ENCODE measurements at places on chromosomes 12 and 14.
A peak's percentile ranks its signal among the peaks of the same experiment; 100 is the strongest.

DNA sequence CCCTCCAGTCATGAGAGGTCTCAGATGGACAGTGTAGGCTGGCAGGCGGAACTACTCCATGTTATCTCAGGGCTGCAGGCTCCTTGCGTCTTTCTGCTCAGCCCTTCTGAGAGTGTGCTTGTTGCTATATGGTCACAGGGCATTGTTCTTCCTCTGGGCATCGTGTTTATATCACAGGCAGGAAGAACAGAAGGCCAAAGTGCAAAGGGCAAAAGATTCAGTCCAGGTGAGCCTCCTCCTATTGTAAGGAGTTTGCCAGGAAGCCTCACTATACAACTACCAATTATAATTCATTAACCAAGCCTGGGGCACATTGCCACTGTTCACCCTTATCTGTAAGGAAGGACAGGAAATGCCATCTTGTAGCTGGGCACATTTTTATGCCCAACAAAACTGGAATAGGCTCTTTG lies 195.5 kb upstream of the KITLG start:
- H3K4me1 ChIP-seq = no peaks in the 10 kb centered on the region
- H3K27ac ChIP-seq = no peak overlapping the region
- no peaks in the 10 kb centered on the region for H3K27me3 ChIP-seq
- no peaks in the 10 kb centered on the region for H3K36me3 ChIP-seq
- DNase-seq = no peak
- H3K4me3 ChIP-seq = no peak overlapping the region

DNA sequence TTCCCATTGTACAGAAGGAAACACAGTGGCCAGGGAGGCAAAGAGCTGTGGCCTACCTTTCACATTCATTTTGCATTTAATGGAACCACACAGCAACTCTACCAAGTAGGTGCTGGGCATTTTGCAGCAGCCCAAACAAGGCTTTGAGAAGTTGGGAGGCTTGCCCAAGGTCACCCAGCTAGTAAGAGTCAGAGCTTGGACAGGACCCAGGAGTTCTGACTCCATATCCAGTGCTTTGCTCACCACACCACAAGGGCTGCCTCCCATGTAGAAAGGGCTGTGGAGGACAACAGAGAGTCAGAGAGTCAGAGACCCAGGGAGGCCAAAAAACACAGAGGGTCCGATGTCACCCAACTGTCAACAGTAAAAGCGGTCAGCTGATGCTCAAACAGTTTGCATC lies 400.2 kb downstream of the BCL11B start:
- DNase-seq = no peak
- no peaks in the 10 kb centered on the region for H3K27me3 ChIP-seq
- H3K4me1 ChIP-seq = peaks cover 9% of the 10 kb centered on the region
- H3K4me3 ChIP-seq = no peak overlapping the region
- H3K27ac ChIP-seq = no peak overlapping the region

GRCh38 chr12:39173726-39174125 lies 268.3 kb upstream of the CPNE8 start:
- no peak for DNase-seq
- H3K27me3 ChIP-seq = no peaks in the 10 kb centered on the region
- no peaks in the 10 kb centered on the region for H3K4me1 ChIP-seq
- no peaks in the 10 kb centered on the region for H3K36me3 ChIP-seq

DNA sequence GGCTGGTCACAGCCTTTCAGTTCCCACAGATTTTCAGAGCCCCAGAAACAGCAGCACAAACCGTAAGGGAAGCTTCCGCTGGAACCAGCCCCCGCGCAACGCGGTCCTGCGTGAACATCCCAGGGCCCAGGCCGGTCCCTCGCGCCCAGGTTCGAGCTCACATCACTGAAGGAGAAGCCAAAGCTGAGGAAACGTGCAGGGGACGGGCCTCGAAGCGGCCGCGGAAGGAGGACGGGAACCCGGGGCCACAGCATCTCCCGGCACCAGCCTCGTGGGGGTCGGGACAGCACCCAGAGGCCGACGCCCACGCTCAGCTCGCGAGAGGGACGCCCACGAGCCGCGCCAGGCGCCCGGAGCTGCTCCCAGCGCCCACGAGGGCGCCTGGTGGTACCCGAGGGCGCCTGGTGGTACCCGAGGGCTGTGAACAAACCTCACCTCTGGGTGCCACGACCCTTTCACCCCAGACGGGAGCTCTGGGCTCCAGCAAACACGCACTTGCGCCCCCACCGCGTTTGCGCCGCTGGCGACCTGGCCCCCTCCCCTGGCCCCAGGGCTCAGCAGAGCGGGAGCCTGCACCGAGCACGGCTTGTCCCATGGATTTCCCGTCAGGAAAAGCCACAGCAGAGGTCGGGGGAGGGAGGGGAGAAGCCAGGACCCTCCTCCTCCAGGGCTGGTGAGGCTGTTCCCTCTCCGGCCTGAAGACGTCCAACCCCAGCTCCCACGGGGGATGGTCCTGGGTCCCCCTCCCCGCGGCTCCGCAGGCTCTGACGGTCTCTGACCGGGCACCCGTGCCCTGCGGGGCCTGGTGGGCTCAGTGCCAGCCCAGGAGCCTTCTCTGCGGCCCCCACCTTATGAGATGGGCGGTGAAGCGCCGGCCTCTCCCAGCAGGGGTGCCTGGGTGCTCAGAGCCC lies 6.9 kb downstream of the LRCOL1 start:
- H3K36me3 ChIP-seq = no peaks in the 10 kb centered on the region
- DNase-seq = no peak
- peaks cover 100% of the 10 kb centered on the region for H3K27me3 ChIP-seq
- no peak overlapping the region for H3K27ac ChIP-seq
- no peak overlapping the region for H3K4me3 ChIP-seq
- H3K4me1 ChIP-seq = peaks cover 24% of the 10 kb centered on the region

GRCh38 chr12:6839482-6840201 lies 1.1 kb upstream of the GNB3 start:
- no peak overlapping the region for H3K4me3 ChIP-seq
- H3K27me3 ChIP-seq = peaks cover 25% of the 10 kb centered on the region
- peaks cover 4% of the 10 kb centered on the region for H3K4me1 ChIP-seq
- no peak overlapping the region for H3K27ac ChIP-seq
- no peak for DNase-seq

DNA sequence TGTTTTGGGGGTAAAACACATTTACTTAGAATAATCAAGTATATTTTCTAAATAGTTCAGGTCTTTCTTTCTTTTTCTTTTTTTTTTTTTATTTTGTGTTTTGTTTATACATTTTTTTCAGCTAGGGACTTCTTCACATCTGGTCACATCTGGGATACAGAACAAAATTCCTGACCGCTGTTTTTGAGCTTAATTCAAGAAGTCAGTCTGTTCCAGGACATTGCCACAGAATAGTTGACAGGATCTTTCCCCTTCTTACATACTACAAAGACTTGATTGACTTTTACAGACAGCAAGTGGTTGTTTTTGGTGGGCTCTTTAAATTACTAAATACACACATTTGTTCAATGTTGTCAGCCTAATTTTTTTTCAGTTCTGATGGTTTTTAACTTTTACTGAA lies 41.8 kb upstream of the DCN start:
- no peaks in the 10 kb centered on the region for H3K4me1 ChIP-seq
- no peak overlapping the region for H3K27ac ChIP-seq
- no peaks in the 10 kb centered on the region for H3K27me3 ChIP-seq
- H3K36me3 ChIP-seq = no peaks in the 10 kb centered on the region
- DNase-seq = no peak
- no peak overlapping the region for H3K4me3 ChIP-seq

DNA sequence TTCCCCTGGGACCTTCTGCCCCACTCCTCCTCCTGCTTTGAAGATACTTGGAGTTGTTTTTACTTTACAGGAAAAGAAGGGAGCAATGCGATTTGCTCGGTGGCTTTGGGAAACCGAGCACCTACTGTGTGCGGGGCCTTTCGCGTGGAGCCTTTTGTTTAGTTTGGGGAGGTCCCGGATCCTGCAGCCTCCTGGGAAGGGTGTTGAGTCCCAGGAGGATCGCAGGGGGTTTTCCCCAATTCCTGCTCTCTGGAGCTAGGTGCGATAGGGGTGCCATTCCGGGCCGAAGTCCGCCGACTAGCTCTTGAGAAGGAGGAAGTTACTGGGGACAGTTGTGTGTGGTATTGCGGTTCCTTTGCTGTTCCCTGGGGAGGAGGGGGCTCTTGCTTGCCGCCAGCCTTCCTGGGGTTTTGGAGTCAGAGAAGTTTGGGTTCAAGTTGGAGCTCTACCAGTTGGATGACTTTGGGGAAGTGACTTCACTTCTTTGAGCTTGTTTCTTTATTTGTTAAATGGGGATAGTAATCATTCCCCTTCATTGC lies 1.1 kb downstream of the BRI3BP start:
- H3K27ac ChIP-seq = peak overlapping the region; percentile 93
- peaks cover 5% of the 10 kb centered on the region for H3K36me3 ChIP-seq
- peaks cover 35% of the 10 kb centered on the region for H3K4me1 ChIP-seq
- H3K4me3 ChIP-seq = peak overlapping the region; percentile 93
- no peaks in the 10 kb centered on the region for H3K27me3 ChIP-seq

DNA sequence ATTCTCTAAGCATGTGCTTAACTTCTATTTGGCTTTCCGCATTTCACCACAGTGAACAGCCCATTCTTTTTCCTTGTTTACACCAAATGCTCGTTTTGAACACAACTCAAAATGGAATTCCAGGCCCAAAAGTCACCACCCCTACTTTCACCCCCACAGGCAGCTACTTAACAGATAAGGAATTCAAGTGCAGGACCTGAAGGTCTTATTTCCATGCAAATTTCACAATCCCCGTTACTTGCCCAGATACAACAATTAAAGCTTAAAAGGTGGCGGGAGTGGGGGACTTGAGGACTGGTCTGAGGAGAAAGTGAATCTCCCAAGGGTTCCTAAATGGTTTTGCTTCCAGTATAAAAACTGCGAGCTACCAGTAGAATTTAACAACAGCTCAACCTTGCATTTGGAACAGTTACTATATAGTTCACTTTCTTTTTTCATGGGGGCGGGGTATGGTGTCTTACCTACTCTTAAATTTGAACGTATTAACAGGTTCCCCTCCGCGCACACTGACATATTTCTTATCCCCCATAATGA lies 3.7 kb downstream of the USP44 start:
- peaks cover 3% of the 10 kb centered on the region for H3K36me3 ChIP-seq
- H3K4me1 ChIP-seq = peaks cover 43% of the 10 kb centered on the region
- no peak for DNase-seq
- H3K4me3 ChIP-seq = peak overlapping the region; percentile 85
- peak overlapping the region; percentile 74 for H3K27ac ChIP-seq
- H3K27me3 ChIP-seq = peaks cover 24% of the 10 kb centered on the region

DNA sequence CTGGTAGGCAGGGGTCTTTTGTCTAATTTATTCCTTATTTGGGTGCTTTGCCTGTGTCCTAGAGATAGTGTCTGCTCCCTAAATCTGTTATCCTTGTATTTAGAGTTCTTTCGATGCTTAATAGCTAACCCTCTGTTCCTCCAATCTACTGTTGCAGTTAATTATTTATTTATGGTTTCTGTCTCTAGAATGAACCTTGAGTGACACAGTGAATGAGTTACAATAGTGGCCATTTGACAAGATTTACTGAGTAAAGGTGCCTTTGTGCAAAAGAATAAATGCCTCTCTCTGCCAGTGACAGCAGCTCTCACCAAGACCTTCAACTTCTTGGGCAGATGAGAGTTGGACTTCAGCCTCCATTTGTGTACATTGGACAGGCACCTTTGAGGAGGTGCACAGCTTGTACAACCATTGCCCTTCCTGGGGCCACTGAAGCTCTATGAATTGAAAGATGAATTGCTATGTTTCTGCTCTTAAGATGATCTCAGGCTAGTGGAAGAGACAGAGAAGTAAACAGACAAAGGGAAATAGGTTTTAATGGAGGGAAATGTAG lies 165.9 kb downstream of the DERA start:
- H3K27me3 ChIP-seq = no peaks in the 10 kb centered on the region
- H3K27ac ChIP-seq = no peak overlapping the region
- DNase-seq = no peak
- no peak overlapping the region for H3K4me3 ChIP-seq
- H3K36me3 ChIP-seq = no peaks in the 10 kb centered on the region

DNA sequence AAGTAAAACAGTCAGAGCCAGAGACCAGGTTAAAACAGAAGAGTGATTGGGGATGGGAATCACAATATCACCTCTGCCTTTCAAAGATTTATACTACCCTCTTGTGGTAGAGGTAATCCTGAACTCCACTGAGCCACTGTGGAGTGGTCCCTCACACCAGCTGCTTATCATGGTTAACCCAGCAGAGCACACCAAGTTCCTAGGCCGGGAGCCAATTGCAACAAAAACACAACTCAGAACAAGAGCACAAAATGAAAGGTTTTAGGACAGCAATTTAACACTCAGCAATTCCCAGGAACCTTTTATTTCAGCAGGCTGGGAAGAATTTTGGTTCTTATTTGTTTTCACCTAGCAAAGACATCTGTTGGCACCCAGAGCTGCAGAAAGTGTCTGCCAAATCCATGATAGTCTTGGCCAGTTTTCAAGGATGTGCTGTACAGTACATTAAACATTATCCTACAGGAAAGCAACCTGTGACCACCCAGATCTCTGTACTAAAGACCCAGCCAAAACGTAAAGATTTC lies 220.5 kb upstream of the ATXN7L3B start:
- H3K4me3 ChIP-seq = no peak overlapping the region
- no peaks in the 10 kb centered on the region for H3K4me1 ChIP-seq
- no peaks in the 10 kb centered on the region for H3K36me3 ChIP-seq
- H3K27ac ChIP-seq = no peak overlapping the region
- no peaks in the 10 kb centered on the region for H3K27me3 ChIP-seq
- no peak for DNase-seq

GRCh38 chr14:60647837-60648248 lies 1.4 kb downstream of the SIX1 start:
- peaks cover 39% of the 10 kb centered on the region for H3K4me1 ChIP-seq
- H3K36me3 ChIP-seq = peaks cover 3% of the 10 kb centered on the region
- H3K4me3 ChIP-seq = peak overlapping the region; percentile 45
- DNase-seq = no peak

DNA sequence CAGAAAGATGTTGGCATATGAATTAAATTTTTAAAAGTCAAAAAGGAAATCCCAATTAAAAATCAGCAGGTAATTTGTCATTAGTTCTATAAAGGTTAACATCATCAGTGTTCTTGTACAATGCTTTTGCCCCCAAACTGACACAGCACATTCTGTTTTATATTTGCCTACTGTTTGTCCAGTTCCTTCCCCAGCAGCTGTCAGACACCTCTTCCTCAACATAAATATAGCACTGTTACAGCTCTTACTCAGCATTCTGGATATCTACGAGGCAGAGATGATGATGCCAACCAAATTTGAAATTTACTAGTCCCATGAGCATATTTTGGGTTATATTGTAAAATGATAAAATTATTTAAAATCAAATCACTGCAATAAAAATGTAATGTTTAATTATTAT lies 124.6 kb downstream of the SINHCAF start:
- peaks cover 13% of the 10 kb centered on the region for H3K4me1 ChIP-seq
- H3K4me3 ChIP-seq = no peak overlapping the region
- H3K36me3 ChIP-seq = no peaks in the 10 kb centered on the region
- DNase-seq = no peak
- H3K27ac ChIP-seq = no peak overlapping the region
- peaks cover 8% of the 10 kb centered on the region for H3K27me3 ChIP-seq

GRCh38 chr14:80491131-80491530 lies 279.8 kb upstream of the DIO2 start:
- no peaks in the 10 kb centered on the region for H3K36me3 ChIP-seq
- H3K4me1 ChIP-seq = peaks cover 6% of the 10 kb centered on the region
- no peak overlapping the region for H3K27ac ChIP-seq
- H3K27me3 ChIP-seq = no peaks in the 10 kb centered on the region
- no peak overlapping the region for H3K4me3 ChIP-seq

GRCh38 chr12:55467836-55468235 lies 2.1 kb downstream of the OR6C70 start:
- H3K27ac ChIP-seq = no peak overlapping the region
- DNase-seq = no peak
- no peaks in the 10 kb centered on the region for H3K27me3 ChIP-seq
- H3K4me3 ChIP-seq = no peak overlapping the region
- no peaks in the 10 kb centered on the region for H3K4me1 ChIP-seq
- no peaks in the 10 kb centered on the region for H3K36me3 ChIP-seq
